Kidney epithelial cell (primary cell): ENCODE measurements at places on chromosomes 12 and 14. TPM values are rescaled to one million over a fixed set of nuclear protein-coding genes. Genes with fewer than 3 reads are reported as not detected.

Gene TPI1
- 499 and 519 TPM in 2 replicates for total RNA-seq

DNA sequence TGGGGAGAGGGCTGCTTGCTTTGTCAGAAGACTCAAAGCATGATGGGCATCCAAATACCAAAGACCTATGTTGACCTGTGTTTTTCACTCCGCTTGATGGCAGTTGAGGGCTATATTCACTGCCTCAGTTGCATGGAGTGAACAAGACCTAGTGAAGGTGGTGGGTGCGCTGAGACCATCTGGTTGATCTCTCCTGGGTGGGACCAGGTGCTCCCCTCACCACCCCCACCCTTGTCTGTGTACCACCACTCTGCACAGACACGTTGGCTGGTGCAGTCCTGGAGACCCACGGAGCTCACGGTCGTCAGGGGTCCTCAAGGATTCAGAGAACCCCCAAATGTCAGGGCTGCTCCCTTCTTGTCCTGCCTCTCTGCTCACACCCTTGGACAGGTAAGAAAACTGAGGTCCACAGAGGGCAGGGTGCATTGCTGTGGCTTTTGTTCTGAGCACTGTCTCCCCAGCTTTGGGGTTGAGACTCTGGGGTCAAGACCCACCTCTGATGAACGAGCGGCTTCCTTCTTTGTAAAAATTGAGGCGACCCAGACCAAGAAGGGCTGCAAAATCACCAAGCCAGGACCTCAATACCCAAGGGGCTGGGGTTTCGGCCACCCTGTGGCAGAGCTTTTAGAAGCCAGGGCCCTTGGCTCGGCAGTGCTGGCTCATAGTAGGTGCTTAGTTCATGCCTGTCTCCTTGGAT, 166.3 kb upstream of the RTL1 start:
- DNase-seq, result no peak

DNA sequence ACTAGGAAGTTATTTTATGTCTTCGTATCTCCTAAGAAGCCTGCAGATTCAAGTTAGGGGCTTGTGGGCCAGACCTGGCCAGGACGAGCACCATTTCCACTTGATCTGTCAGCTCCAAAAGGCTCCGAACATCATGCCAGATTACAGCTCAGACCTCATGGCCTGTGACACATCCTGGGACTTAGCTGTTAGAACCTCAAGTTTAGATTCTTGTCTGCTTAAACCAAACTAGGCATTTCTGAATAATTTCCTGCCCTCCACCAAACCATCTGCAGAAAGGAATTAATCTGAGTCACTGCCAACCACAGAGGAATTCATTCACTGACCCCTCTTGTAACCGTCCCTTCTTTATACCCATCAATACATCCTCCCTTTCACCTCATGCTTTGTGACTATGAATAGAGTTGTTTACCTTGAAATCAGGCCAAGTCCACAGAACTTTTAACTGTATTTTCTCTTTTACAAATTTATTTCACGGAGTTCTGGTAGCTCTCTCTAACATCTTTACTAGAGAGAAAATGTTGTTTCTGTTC, 120.3 kb downstream of the FBXL14 start:
- DNase-seq, result peak; percentile 98

Gene SYNE3
- 2.2 and 3.1 TPM in 2 replicates for total RNA-seq

Gene TRIM9
- total RNA-seq, result 0.92 and 1.2 TPM in 2 replicates

GRCh38 chr14:61430066-61430757, 108.8 kb downstream of the PRKCH start:
- DNase-seq, result no peak

DNA sequence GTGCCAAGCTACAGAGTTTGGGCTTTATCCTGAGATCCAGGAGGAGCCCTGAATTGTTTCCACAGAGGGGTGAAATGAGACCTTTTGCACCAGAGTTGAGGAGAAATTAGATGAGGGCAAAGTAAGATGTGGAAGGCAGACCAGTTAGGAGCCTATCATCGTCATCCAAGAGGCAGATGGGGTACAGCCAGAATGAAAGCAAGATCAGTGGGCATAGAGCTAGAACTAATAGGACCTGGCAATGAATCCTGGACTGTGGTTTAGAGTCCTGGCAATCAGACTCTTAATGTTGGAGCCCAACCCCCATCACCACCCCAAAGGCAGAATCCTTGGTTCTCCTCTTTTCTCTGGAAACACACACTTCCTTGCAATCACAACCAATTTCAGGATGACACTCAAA, 166.6 kb upstream of the HMGA2 start:
- DNase-seq, result no peak

- no peak for DNase-seq
Observed at GRCh38 chr12:113720629-113721028, 245.5 kb downstream of the RBM19 start.

Gene BICDL1
- total RNA-seq, result 7.9 and 9.2 TPM in 2 replicates

- DNase-seq, result no peak
Observed at GRCh38 chr12:43899574-43899973, 63.7 kb downstream of the TMEM117 start.

Gene ANKRD33
- not detected in 2 replicates for total RNA-seq

DNA sequence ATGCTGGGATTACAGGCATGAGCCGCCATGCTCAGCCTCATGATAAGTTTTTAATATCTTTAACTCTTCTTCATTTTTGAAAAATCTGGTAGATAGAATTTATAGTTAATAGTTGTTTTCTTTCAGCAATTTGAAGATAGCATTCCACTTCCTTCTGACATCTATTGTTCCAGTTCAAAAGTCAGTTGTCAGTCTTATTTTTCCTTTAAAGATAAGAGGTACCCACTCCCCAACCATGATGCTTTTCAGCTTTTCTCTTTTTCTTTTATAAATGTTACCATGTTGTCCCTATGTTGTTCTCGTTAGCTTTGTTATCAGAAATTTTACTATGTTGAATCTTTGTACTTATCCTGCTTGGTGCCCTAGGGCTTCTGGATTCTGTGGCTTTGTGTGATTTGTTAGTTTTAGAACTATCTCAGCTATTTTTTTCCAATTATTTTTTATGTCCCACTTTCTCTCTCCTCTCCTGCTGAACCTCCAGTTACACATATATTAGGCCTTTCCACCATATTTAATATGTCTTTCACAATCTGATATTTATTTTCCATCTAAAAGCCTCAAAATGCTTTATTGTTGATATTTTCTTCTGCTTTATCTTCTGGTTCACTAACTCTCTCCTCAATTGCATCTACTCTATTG, 181.6 kb upstream of the FOXN3 start:
- no peak for DNase-seq

Gene NEMP1
- total RNA-seq, result 6.1 and 7.9 TPM in 2 replicates

- no peak for DNase-seq
Observed at GRCh38 chr14:54881235-54881760, 21.3 kb downstream of the GCH1 start.

DNA sequence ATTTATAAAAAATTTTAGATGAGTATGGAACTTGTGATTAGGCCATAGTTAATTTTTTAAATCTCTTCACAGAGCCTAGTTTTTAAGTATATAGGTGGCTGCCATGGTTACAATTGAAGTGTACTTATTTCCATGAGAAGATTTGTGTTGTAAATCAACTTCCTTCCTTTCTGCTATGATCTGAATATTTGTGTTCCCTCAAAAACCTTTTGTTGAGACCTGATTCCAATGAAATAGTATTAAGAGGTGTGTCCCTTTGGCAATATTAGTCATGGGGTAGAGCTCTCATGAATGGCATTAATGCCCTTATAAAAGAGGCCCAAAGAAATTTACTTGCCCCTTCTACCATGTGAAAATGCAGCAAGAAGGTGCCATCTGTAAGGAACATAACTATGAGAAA, 28.8 kb downstream of the ETNK1 start:
- no peak for DNase-seq

- DNase-seq, result no peak
Observed at GRCh38 chr14:92437309-92437708, 76.3 kb upstream of the RIN3 start.

GRCh38 chr12:32920506-32921085, 24.0 kb upstream of the PKP2 start:
- no peak for DNase-seq

Gene CCND2
- 88.3 and 91.0 TPM in 2 replicates for total RNA-seq

GRCh38 chr12:47317175-47317915, 237.6 kb upstream of the AMIGO2 start:
- no peak for DNase-seq

Gene FAM90A1
- total RNA-seq, result 0.63 and 1.1 TPM in 2 replicates

- no peak for DNase-seq
Observed at GRCh38 chr12:19833775-19834501, 394.6 kb downstream of the AEBP2 start.

DNA sequence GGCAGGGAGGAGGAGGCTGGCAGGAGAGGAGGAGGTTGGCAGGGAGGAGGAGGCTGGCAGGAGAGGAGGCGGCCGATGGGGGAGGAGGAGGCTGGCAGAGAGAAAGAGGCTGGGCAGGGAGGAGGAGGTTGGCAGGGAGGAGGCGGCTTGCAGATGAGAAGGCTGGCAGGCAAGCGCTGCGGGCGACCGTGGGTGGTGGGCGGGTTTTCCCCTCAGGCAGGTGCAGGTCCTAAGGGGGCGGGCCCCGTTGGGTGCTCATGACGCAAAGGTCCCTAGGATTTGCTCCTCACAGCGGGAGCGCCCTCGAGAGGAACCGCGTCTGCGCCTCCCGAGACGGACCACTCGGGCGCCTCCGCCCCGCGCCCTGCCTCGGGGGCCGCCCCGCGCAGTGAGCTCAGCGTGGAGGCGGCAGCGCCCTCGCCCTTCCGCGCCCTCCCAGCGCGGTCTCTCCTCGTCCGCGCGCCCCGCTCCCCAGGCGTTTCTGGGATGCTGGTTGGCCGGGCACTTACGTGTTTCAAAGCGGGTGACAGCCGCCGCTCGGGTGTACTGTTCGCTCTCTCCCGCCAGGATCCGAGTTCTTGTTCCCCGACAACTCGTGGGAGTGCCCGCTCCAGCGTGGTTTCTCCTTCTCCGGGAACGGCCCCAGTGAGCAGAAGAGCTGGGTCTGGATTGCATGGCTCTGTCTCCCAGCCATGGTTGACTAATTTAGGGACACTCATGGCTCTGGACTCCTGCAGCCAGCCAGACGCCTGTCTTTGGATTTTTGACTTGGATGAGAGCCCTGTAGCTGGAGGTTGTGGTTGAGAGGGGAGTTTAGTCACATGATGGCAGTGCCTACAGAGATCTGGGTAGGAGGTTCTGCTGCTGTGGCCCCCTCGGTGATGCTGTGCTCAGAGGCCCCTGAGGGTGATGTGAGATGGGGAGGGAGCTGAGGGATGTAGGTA, 64.1 kb upstream of the PPP4R3A start:
- no peak for DNase-seq

GRCh38 chr14:80979951-80980350, 24.5 kb downstream of the TSHR start:
- no peak for DNase-seq

- no peak for DNase-seq
Observed at GRCh38 chr14:106393742-106394141, 867.4 kb downstream of the TMEM121 start.

Gene PLA2G1B
- total RNA-seq, result not detected in 2 replicates

- DNase-seq, result no peak
Observed at GRCh38 chr12:50547742-50548141, 43.0 kb downstream of the DIP2B start.

DNA sequence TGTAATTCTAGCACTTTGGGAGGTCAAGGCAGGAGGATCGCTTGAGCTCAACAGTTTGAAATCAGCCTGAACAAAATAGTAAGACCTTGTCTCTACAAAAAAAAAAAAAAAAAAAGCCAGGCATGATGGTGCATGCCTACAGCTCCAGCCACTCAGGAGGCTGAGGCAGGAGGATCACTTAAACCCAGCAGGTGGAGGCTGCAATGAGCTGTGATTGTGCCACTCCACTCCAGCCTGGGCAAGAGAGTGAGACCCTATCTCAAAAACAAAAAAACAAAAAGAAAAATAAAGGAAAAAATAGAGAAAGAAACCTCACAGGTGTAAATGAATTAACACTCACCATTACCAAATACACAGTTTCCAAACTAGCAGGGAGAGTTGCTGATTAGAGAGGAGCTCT, 34.2 kb upstream of the TUBA1A start:
- no peak for DNase-seq

Gene VRTN
- not detected in 2 replicates for total RNA-seq

DNA sequence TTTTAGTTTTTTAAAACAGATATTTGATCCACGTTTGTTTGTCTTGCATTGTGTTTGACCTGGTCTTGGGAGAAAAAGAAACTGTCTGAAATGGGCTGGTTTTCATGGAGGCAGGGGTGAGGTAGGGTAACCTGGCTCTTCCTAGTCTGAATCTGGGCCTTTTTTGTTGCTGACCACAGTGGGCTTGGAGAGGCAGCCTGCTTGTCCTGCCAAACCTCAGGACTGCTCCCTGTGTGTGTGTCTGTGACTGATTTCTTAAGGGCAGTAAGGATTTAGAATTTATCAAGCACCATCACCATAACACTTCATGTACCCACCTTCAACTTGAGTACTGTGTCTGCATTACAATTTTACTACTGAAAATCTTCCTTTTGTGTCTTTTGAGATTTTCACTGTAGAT, 28.5 kb downstream of the DAAM1 start:
- DNase-seq, result no peak

GRCh38 chr14:101963052-101963451, 1.3 kb upstream of the DYNC1H1 start:
- DNase-seq, result no peak

DNA sequence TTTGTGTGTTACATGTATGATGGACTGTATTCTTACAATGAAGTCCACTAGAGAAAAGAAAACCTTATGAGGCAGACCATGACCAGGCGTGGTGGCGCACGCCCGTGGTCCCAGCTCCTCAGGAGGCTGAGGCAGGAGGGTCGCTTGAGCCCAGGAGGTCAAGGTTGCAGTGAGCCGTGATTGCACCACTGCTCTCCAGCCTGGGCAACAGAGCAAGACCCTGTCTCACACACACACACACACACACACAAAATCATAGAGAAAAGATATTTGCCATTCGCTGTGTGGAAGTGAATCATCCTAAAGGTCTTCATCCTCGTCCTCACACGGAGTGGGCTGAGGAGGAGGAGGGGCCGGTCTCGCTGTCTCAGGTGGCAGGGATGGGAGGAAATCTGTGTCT, 32.3 kb downstream of the LRCOL1 start:
- DNase-seq, result no peak

Gene KRT75
- total RNA-seq, result not detected in 2 replicates
